ENCODE measurements at places on chromosomes 5 and 9. TPM values are rescaled to one million over a fixed set of nuclear protein-coding genes. Genes with fewer than 3 reads are reported as not detected.

GRCh38 chr9:100674419-100675122 is 96.7 kb downstream of the CAVIN4 start:
- no peak for DNase-seq

- no peak for DNase-seq
Observed at GRCh38 chr5:158389786-158390185, 530.8 kb upstream of the CLINT1 start.

- no peak for DNase-seq
Observed at GRCh38 chr9:132207839-132208615, 46.2 kb downstream of the NTNG2 start.

The DHFR gene
- polyA plus RNA-seq: 87.7 TPM

- DNase-seq: no peak
Observed at GRCh38 chr9:130732136-130732535, 38.6 kb downstream of the EXOSC2 start.

The PDE6A gene
- 0.13 TPM for polyA plus RNA-seq

DNA sequence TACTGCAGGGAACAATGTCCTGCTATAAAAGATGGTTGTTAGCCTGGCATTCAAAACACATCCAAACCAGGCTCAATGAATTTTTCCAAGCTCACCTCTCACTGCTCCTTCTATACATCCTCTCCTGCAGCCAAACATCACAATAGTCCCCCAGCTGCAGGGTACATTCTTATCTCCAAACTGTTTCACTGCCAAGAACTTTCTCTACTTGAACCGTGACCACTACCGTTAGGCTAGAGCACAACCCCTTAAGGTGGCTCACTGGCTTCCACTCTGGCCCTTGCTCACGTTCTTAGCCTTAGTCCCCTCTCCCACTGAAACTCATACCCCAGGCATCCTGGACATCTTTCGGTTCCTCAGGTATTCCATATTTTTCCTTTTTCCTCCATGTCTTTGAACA is 29.0 kb upstream of the ANXA6 start:
- DNase-seq: no peak

The ERAP2 gene
- 19.5 TPM for polyA plus RNA-seq

DNA sequence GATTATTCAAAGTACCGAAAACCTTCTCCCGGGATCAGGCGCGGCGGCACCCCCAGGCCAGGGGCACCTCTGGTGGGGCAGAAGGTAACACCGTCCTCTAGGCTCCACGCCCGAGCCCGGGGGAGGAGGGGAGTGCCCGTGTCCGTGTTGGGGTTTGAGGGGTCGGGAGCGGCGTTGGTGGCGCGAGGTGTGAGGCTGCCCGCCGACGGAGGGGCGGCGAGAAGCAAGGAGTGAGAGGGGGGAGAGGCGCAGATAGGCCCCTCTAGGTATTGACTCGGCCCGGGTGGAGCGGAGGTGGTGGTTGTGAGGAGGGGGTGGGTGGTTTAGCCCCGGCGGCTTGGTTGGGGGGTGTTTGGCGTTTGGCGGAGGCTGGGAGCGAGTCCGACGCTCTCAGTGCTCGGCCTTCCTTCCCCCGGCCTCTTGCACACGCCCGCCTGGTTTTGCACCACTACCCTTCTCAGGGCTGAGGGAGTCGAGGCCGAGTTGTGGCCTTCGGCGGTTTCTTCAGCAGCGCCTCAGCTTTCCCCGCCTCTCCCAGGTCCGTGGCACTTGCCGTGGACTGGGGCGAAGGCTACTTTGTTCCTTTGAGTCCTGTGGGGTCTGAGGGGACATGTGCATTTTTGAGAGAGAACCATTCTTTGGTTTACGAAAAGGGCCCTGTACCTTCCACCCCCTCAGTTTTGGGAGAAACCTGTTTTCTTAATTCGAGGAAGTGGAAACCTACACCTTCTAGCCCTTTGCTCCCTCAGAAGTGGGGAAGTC is 450 bp downstream of the GPBP1 start:
- peak; percentile 22 for DNase-seq

DNA sequence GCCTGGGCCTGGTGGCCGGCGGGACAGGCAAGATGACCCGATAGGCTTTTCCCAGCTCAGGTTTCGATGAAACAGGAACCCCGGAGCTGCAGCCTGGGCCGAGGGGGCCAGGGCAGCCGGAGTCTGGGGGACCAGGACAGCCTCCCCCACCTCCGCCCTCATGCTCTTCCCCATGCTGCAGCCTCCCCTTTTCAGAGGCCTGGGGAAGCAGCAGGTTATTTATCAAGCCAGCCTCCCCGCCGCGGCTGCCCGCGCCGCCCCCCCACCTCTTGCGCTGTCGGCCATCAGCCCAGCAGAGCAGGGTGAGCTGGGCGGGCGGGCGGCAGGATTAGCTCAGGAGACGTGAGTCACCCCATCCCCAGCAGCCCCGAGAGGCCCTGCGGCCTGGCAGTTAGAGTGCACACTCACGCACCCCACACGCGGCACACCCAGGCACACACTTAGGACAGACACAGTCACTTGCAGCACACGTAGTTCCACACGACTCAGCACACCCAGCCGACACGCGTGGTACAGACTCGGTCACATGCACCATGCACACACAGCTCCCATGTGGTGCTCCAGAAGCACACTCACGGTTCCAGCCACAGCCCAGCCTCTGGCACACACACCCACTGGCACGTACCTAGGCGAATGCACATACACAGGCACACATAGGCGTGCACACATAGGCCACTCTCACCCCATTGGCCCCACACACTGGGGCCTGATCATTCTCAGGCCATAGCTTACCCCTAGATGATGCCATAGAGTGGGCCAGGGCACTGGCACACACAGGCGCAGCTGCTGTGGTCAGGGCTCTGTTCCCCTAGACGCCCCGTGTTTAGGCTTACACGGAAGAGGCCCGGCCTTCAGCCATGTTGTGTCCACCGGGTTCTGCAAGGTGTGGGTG is 13.0 kb downstream of the CXXC5 start:
- DNase-seq: no peak

Measured in right renal pelvis (tissue), 4 donors.